Left renal cortex interstitium (tissue), 4 donors: ENCODE measurements at places on chromosomes 4 and X.

GRCh38 chr4:156609421-156609820 lies 362.2 kb downstream of the PDGFC start:
- no peak for DNase-seq

DNA sequence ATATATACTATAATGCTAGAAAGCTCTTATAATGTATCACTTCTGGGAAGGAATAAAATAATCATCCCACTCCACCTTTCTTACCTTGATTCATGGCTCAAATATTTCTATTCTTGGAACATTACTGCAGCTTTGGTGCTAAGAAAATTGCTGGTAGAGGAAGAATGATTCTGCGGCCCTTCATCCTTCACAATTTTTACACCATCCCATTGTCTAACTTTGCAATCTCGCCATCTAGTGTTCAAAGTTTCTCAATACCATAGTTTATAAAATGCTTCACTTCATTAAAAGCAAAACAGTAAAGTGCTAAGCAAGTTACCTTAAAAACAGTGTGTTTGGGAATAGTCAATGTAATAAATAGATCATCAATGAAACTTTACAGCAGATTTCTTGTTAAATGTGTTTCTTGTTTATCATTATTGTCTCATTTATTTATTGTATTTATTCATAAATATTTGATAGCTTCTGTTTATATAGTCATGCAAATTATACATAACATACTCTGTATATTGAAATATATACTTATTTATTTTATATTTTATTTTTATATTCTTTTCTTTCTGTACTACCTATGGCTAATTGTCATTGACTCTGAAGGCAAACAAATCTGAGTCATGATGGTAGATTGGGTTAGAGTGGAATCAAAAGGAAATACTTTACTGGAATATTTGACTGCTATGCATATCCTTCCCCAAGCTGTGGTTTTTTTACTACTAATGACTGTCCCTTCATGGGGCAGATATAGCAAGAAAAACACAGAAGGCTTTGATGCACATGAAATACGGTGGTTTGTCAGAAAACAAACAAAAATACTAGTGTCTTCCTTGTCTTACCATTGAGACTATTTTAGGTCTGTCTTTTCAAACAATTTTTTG lies 390.7 kb downstream of the MAPK10 start:
- peak; percentile 48 for DNase-seq

GRCh38 chr4:23887173-23887572 lies 2.7 kb downstream of the PPARGC1A start:
- no peak for DNase-seq

DNA sequence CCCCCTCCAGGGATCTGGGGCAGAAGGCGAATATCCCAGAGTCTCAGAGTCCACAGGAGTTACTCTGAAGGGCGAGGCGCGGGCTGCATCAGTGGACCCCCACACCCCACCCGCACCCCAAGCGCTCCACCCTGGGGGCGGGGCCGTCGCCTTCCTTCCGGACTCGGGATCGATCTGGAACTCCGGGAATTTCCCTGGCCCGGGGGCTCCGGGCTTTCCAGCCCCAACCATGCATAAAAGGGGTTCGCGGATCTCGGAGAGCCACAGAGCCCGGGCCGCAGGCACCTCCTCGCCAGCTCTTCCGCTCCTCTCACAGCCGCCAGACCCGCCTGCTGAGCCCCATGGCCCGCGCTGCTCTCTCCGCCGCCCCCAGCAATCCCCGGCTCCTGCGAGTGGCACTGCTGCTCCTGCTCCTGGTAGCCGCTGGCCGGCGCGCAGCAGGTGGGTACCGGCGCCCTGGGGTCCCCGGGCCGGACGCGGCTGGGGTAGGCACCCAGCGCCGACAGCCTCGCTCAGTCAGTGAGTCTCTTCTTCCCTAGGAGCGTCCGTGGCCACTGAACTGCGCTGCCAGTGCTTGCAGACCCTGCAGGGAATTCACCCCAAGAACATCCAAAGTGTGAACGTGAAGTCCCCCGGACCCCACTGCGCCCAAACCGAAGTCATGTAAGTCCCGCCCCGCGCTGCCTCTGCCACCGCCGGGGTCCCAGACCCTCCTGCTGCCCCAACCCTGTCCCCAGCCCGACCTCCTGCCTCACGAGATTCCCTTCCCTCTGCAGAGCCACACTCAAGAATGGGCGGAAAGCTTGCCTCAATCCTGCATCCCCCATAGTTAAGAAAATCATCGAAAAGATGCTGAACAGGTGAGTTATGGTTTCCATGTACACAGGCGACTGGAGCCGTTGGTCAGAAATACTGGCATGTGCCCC lies at the start of gene CXCL1:
CXCL1 (plus strand) TSS at position 264 of the 926 bp plus-strand sequence; CDS start at position 342, 78 bp downstream.
- DNase-seq, result no peak

DNA sequence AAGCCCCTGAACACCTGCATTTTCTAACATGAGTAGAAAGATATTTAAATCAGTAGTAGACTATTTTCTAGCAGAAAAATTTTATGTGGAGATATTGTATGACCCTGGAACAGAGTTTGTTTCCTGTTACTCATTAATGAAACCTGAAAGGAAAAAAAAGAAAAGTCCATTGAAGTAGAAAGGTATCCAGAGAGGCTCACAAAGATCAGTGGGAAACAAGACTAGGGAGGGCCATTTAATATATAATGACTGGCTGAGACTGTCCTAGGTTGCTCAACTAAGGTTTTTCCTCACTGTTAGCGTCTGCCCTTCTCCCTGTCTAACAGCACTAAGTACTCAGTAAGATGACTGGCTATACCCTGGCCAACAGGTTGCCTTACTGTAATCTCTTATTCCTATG lies 788.6 kb downstream of the GLUD2 start:
- DNase-seq, result no peak

DNA sequence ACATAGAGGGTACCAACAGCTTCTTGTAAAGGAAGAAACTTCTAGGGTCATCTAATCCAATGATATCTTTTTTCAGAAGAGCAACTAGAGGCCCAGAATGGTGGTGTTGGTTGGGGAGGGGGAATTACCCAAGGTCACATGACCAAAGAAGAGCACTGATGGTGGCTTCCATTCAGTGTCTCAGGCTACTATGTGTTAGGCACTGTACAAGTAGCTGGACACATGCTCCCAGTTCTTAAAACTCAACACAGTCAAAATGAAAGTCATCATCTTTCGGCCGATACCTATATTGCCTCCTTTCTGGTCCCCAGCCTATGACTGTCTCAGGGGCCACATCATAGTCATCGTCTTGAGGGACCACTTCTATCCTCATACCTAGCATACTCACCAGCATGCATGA lies 88.1 kb downstream of the ARHGAP6 start:
- no peak for DNase-seq

DNA sequence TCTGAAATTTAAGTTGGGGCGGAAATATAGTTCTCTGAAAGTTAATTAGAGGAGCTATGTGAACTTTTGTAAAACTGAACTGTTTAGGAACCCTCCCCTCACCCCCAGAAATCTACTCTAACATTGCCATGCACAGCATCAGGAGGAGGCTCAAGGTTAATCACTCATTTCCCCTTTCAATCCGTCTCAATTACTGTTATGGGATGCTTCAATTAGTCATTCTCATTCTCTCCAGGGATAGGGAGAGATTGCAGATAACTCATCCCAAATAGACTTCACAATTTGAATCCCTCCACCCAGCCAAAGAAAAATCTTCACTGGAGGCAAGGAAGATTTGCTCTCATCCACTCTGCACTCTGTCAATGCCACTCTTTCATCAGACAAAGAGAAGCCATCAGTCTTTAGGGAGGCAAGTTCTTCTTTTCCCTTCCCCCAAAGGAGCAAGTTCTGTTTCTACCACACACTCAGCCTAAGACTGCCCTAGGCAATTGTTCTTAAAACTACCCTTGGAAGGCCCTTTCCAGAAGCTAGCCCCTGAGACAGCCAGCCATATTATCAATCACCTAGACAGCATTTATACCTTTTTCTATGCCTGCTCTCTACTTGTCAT lies 140.4 kb downstream of the SLC10A7 start:
- no peak for DNase-seq

DNA sequence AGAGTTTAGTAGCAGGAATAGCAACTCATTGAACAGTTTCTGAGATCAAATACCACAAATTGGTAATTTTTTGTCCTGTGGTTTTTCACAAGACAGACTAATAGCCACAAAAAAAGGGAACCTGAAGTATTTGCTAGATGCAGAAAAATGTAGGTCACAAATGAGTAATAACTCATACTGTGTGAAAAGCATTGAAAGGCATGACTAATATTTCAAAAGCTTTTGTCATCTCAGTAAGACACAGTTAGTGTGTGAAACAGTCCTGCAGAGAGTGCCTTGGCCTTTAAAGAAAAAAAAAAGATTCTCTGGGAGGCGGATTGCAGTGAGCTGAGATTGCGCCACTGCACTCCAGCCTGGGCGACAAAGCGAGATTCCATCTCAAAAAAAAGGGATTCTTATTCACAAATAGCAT lies 31.4 kb upstream of the SLC25A31 start:
- no peak for DNase-seq

GRCh38 chr4:38184404-38184803 lies 224.2 kb downstream of the PTTG2 start:
- no peak for DNase-seq

GRCh38 chr4:14772388-14772787 lies 229.9 kb upstream of the CPEB2 start:
- DNase-seq, result no peak

DNA sequence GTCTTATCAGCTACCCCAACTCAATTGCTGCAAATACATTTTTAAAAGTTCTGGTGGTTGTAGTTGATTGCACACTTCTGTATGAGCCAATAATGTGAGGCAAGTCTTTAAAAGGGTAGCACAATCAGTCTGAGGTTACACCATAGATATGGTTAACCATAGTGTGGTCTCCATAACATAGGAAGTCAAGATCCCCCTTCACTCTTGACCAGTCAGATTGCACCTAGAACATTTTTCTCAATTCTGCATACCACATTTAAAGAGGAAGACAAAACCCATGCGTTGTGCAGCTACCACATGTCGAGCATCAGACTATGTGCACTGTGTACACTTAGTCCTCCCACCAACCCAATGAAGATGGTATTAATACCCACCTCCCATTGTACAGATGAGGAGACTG lies 26.5 kb upstream of the CYBB start:
- no peak for DNase-seq

DNA sequence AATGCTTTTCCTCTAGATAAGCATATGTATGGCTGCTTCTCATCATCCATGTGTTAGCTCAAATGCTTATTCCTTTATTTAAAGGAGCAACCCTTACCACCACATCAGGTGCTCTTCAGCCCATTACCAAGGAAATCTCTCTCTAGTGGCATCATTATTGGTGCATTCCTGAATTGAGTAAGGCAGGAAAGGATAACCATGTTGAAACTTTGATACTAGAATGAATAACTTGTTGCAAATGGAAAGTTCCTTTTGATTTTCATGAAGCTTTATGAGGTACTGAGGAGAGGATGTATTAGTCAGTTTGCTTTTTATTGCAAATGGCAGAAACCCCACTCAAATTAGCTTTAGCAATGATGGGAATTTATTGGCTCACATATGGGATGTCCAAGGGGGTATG lies 212.3 kb upstream of the FGF13 start:
- no peak for DNase-seq

- DNase-seq, result no peak
Observed at GRCh38 chr4:8333726-8334460, 64.3 kb downstream of the HTRA3 start.

GRCh38 chrX:13077168-13077567 lies 32.7 kb upstream of the FAM9C start:
- DNase-seq, result no peak

GRCh38 chr4:20337261-20337664 lies 85.6 kb downstream of the SLIT2 start:
- no peak for DNase-seq

DNA sequence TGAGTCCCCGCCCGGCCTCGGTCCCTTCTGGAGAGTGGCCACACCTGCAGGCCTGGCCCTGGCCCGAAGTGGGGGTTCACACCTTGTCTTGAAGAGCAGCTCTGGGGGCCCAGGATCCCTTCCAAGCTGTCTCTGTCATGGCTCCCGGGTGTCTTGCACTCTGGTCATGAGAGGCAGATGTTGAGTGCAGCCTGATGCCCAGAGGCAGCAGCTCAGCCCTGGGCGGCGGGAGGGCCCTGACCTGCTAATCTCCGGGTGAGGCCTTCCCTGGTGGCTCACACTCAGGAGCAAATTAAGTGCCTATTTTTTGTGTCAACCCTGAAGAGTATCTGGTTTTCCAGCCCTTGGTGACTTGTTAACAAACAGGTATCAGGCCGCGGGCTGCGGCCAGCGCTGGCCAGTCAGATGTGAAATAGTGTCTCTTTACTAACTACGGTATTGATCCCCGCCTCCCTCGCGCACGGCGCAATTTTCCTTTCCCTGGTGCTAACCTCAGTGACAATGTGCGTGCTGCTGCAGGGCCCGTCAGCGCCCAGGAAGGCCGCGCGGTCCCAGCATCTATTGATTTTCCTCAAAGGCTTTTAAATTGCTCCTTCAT lies 24.2 kb downstream of the NKX1-1 start:
- DNase-seq, result no peak

- no peak for DNase-seq
Observed at GRCh38 chrX:151517421-151517820, 46.1 kb upstream of the PASD1 start.

DNA sequence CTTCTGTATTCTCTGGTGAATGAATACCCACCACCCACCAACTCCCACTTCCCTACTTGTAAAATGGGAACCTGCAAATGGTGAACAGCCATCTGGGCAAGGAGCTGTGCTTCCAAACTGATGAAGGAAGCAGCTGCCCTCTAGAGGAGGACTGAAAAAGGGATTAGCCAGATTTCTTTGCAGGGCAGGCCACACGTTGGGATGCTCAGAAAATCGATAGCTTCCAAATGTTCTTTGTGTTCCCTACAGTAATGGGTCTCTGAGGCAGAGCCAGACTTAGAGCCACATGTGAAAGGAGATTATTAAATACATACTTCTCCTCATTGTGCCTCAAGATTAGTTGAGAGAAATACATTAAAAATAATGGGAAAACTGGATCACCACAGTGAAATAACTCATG lies 39.3 kb upstream of the LPAR4 start:
- no peak for DNase-seq

DNA sequence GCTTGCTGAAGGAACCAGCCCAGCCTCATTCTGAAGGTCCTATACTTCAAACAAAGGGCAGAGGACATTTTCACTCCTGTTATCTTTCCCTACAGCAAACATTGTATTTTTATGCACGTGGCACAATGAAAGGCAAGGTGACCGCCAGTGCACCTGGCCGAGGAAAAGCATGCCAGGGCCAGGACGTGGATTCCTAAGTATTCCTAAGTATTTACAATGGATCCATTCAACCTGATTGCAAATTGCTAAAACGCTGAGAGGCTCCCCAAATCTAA lies 127.9 kb upstream of the FTHL17 start:
- no peak for DNase-seq

DNA sequence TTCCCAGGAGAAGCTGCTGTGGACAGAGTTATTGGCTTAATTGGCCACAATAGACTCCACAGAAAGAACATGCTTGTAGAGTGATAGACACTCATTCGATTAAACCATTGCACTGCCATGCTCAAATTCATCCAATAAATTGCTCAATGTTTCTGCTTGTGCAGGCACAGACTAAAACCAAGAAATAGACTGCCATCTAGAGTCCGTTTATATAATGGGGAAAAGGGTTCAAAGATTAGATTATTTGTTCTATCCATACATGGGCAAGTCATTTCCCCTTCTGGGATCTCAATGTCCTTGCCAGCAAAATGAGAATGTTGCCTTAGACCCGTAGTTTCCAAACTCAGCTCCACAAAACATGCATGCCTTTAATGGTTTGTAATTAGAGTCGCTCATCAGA lies 8.7 kb downstream of the SMIM10 start:
- DNase-seq, result no peak

GRCh38 chr4:81722290-81722851 lies 250.7 kb upstream of the RASGEF1B start:
- DNase-seq, result no peak
